ENCODE measurements at places on chromosomes 7 and 10.

GRCh38 chr7:101112233-101112632 is 14.7 kb upstream of the SERPINE1 start:
- DNase-seq, result no peak

- DNase-seq, result no peak
Measured at GRCh38 chr10:33566426-33566825, 232.0 kb upstream of the NRP1 start.

DNA sequence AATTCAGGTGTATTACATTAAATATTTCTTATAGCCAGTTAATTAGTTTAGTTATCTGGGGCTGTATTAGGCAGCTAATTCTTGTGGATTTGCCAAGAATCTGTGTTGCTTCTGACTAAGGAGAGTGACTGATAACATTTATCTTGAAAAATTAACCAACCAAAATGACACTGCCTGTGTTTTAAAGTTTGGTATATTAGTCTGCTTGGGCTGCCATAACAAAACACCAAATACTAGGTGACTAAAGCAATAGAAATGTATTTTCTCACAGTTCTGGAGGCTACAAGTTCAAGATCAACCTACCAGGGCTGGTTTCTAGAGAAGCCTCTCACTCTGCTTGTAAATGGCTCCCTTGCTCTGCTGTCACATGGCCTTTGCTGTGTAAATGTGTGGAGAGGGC is 12.9 kb downstream of the EXOC4 start:
- DNase-seq, result no peak

DNA sequence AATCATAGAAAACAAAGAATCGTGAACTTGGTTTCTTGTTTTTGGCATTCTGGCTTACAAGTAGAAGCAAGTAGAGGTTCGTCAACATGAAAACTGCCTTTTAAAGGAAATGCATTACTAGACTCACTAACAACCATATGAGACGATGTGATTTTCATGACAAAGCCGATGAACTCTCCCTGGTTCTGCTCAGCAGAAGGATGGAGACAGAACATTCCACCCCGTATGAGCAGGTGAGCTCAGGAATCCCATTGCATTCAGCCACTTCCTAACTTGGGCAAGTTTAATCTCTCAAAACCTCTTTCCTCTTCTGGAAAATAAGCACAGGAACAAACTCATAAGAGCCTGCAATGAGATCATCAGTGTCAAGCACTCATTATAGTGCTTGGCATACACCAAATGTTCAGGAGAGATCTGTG is 57.4 kb upstream of the SVIL start:
- DNase-seq, result no peak

DNA sequence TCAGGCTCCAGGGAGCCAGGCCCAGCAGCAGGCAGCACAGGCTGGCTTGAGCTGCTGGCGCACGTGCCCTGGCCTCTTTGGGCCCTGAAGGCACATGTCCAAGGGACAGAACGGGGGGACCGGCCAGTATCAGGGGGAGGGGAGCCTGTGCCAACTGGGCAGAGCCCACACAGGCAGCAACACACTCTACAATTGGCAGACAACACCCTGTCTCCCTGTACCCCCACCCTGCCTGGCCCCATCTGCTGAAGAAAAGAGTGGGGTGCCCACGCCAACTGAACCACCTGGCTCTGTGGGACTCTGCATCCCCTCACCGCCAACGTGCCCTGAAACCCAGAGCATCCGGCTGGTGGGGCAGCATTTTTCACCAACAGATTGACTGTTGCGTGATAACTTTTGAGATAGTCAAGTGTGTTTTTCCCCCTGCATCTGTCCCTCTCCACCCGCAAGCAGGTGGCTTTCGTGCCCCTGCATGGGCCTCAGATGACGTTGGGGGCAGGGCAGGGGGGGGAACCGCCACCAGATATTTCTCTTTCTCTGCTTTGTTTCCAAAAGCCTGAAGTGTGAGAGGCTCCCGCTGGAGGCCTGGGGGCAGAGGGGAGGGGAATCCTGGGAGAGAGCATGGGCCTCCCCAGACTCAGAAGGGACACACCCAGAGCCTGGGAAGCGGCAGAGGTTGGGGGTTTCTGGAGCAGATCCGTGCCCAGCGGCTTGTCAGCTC is 21.8 kb downstream of the SLIT1 start:
- DNase-seq, result no peak

DNA sequence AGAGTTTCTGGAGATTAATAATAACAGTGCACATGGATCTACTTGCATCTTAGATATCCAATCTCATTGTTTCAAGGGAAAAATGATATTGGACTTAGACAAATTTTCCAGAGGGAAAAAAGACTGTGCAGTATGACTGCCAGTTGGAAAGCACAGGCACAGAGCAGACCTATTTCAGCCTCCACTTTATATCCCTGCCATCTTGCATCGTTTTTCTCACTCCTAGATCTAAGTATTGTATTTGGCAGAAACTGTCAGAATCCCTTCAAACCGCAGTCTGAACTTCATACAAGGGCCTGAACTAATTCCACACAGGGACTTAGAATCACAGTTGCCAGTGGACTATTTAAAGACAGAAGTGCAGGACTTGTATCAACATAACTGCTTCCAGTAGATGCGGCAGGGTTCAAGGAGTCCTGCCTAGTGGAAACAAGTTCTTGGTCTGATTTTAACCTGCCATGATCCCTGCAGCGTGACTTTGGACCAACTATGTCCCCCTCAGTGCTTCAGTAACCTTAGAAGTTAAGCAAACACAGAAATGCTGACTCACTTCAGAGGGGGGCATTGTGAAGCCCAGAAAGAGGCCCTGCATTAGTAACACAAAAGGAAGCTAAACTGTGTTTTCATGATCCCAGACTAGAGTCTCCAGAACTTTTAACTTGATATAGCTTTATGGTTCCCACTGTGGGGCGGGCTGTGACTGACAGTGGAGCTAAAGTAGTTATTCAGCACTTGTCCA is 95.7 kb upstream of the PALS2 start:
- no peak for DNase-seq
